AG10803 (cell line): ENCODE measurements at places on chromosomes 3 and 15.
A peak's percentile ranks its signal among the peaks of the same experiment; 100 is the strongest.

- peak; percentile 65 for DNase-seq
Measured at GRCh38 chr3:10738688-10739372, 77.2 kb upstream of the SLC6A11 start.

DNA sequence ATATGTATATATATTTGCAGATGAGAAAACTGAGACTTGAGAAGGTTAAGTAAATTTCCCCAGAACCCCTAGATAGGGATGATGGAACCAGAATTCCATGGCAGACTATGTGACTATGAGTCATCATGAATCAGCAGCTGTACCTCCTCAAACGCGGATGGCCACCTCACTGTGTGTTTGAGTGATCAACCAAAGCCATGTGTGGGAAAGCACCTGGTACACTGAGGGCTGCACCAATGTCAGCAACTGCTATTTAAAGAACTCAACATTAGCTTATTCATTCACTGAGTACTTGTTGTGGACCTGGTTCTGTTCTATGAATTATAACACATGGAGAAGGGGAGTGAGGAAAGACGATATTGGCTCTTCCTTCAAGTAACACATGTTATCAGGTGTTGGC, 377.0 kb downstream of the GAP43 start:
- peak; percentile 86 for DNase-seq

- no peak for DNase-seq
Measured at GRCh38 chr3:156455839-156456238, 99.1 kb downstream of the SSR3 start.

- no peak for DNase-seq
Measured at GRCh38 chr3:58308728-58309127, 2.4 kb downstream of the HTD2 start.

DNA sequence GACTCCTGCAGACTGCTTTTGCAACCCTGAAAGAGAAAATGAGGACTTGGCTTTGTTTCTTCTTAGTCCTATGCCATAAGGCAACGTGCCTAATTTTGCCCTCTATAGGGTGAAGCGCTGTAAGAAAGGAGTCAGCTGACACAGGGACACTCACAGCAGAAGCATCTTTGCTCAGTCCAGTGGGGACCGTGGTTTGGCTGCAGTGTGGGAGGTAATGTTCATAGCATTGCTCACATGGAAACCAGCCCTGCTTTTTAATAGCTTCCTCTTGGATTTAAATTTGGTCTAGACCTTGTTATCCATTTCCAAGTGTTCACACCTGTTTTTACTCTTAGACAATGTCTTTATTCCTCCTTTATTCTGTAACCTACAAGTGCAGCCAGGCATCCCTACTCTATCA, 1032.1 kb downstream of the NTRK3 start:
- DNase-seq = peak; percentile 55

GRCh38 chr3:72397586-72397985, 450.7 kb downstream of the SHQ1 start:
- DNase-seq = no peak

DNA sequence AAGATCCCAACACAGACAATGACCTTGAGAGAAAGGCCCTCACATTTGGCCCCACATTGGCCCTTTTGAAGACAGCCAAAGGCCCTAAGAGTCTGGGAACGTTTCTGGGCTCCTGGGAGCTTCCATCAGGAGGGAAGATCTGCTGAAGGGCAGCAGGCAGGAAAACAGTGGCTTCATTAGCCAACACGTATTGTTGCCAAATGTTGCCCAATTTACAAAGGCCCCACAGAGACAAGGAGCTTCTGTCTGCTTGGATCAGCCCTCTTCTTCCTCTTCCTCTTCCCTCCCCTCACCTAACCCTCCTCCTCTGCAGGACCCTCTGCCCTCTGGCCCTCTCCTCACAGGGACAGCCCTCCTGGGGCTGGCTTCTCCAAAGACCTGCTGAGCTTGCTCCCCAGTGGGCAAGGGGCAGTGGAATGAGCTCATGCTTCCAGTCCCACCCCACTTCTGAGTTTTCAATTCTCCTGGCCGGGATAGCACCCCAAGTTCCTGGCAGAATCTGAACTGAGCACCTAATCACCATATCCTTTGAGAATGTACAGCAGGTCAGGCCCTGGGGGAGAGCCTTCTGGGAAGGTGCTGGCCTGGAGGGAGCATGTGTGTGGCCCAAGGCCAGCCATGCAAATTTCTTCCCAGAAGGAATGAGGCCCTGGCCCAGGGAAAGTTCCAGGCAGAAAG, 5.1 kb upstream of the LTF start:
- peak; percentile 11 for DNase-seq

GRCh38 chr15:72732516-72732915, 46.5 kb downstream of the BBS4 start:
- DNase-seq = no peak

GRCh38 chr3:140761076-140761639, 83.3 kb downstream of the TRIM42 start:
- DNase-seq = no peak
